Lung (tissue), 17 donors: ENCODE measurements at places on chromosomes 1 and 21.

DNA sequence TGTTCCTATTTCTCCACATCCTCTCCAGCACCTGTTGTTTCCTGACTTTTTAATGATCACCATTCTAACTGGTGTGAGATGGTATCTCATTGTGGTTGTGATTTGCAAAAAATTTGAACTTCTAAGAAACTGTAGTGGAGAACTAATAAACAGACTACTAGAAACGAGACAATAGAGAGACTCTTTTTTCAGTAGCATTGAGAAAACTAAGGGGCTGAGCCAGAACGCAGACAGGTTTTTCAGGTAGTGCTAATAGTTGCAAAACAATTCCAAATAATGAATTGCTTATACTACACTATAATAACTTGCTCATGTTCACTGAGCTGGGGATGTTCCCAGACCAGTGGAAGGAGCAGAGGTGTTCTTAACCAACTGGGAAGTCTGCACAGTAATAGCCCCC is 98.8 kb upstream of the DPH5 start:
- no peak overlapping the region for H3K4me3 ChIP-seq
- H3K36me3 ChIP-seq, result no peaks in the 10 kb centered on the region
- H3K4me1 ChIP-seq, result peaks cover 3% of the 10 kb centered on the region
- DNase-seq, result no peak
- H3K27ac ChIP-seq, result no peak overlapping the region

DNA sequence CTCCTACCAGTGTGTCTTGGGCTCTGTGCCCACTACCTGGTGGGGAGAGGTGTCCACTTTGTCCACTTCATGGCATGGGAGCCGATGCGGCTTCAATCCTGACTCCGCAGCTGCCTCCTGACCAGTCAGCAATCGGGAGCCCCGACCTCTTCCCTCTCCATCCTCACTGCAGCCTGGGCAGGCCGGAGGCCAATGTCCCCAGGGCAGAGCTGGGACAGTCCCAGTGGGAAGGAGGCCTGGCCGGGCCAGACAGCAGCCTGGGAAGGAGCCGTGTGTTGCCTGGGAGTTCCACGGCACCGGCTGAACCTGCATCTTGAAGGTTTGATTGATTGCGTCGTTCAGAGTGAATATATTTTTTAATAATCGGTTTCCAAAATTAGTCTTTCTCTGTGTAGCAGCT is 330.9 kb upstream of the VAMP3 start:
- H3K4me1 ChIP-seq, result no peaks in the 10 kb centered on the region
- H3K4me3 ChIP-seq, result no peak overlapping the region
- no peaks in the 10 kb centered on the region for H3K36me3 ChIP-seq

DNA sequence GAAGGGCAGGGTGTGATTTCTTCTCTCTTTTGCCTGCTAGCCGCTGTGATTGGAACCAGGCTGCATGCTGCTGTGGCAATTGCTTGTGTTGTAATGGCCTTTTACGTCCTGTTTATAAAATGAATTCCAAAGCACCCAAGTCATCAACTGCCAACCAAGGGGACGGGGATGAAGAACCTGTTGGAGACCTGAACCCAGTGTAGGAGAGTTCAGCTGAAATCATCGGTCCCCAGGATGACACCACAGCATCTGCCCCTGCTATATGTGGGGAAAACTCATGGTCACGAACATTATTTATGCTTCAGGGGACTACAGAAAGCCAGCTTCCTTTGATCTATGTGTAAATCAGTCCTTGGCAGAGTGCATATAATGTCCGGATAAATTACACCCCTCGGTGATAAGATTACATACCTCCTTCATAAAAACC is 3.8 kb downstream of the TMEM167B start:
- peak overlapping the region; percentile 72 for H3K27ac ChIP-seq
- peaks cover 11% of the 10 kb centered on the region for H3K4me1 ChIP-seq
- no peak for DNase-seq
- H3K4me3 ChIP-seq, result no peak overlapping the region
- H3K36me3 ChIP-seq, result peaks cover 4% of the 10 kb centered on the region

- no peaks in the 10 kb centered on the region for H3K4me1 ChIP-seq
- DNase-seq, result peak; percentile 13
- H3K4me3 ChIP-seq, result no peak overlapping the region
- H3K27ac ChIP-seq, result no peak overlapping the region
- no peaks in the 10 kb centered on the region for H3K36me3 ChIP-seq
These were observed 88.4 kb downstream of the DPYD start for GRCh38 chr1:97832481-97832880.

GRCh38 chr1:176801514-176802020 is 338.6 kb downstream of the PAPPA2 start:
- no peak overlapping the region for H3K4me3 ChIP-seq
- DNase-seq, result peak; percentile 76
- no peaks in the 10 kb centered on the region for H3K36me3 ChIP-seq
- peak overlapping the region; percentile 40 for H3K27ac ChIP-seq
- no peaks in the 10 kb centered on the region for H3K4me1 ChIP-seq

DNA sequence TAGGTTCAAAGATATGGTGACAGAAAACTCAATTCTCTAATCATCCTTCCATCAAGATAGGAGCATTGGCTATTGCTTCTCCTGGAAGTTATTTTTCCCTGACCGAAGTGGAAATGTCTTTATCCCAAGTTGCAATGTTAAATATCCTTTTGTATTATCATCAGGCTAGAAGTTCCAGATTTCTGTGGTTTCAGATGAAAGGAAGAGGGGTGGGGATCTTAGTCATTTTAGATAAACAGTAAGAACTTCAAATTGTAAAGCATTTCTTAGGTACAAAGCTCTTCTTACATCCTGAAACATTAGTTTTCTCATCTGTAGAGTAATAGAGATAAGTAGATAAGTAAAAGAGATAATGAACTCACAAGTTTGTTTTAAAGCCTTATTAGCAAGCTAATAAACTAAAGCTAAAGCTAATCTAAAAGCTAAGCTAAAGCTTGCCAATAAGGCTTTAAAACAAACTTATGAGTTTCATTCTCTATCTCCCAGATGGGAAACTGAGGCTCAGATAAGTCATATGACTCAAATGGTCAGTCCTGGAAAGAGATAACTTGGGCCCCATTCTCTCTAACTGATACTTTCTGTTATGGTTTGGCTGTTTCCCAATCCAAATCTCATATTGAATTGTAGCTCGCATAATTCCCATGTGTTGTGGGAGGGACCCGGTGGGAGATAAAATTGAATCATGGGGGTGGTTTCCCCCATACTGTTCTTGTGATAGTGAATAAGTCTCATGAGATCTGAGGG is 99.2 kb upstream of the KCNK2 start:
- no peaks in the 10 kb centered on the region for H3K27me3 ChIP-seq
- H3K4me1 ChIP-seq, result no peaks in the 10 kb centered on the region
- H3K27ac ChIP-seq, result no peak overlapping the region
- no peak for DNase-seq

DNA sequence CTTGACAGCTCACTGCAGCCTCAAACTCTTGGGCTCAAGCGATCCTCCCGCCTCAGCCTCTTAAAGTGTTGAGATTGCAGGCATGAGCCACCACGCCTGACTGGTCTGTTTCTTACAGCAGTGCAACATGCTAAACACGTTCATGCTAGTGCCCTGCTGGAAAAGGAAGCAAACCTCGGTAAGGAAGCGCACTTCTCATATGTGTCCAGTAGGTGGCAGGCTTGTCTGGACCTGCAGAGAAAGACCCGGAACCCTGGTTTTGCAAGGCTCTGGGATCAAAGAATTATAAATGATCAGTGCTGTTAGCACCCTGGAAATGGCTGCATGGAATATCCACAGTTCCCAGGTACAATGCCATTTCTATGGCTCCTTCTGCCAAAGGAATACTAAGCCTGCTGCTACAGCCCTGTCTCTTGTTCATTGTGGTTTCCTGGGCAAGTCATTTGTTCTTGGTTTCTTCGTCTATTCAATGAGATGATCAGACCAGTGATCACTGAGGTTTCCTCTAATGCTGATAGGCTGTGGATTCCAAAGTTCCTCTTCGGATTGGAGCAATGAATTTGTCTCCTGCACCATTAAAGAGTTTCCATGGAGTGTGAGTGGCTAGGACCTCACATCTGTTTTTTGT is 15.9 kb downstream of the RNU5D-1 start:
- no peaks in the 10 kb centered on the region for H3K4me1 ChIP-seq
- H3K4me3 ChIP-seq, result no peak overlapping the region
- H3K36me3 ChIP-seq, result no peaks in the 10 kb centered on the region

DNA sequence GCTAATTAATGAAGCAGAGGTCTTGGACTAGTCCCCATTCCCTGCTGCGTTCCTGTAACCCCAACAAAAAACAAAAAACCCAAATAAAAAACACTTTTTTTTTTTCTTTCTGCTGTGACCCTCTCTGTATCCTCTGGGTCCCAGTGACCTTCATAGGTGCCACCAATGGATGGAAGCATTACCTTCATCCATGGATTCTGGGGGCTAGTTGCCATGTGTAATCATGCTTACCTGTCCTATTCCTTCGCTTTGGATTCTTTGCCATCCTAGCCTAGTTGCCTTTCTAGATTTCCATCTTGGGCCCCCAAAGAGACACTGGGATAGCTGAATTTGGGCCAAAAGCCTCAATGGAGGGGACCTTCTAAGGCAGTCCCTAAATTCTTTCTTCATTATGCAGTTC is 1208.7 kb downstream of the BRINP3 start:
- H3K4me1 ChIP-seq, result no peaks in the 10 kb centered on the region
- peak; percentile 11 for DNase-seq
- H3K36me3 ChIP-seq, result no peaks in the 10 kb centered on the region
- H3K27ac ChIP-seq, result no peak overlapping the region

- H3K4me1 ChIP-seq, result peaks cover 31% of the 10 kb centered on the region
- peak; percentile 53 for DNase-seq
- H3K36me3 ChIP-seq, result no peaks in the 10 kb centered on the region
- no peaks in the 10 kb centered on the region for H3K27me3 ChIP-seq
These were observed 60.4 kb upstream of the ACOT11 start for GRCh38 chr1:54487571-54488050.

- H3K27me3 ChIP-seq, result no peaks in the 10 kb centered on the region
- no peak overlapping the region for H3K4me3 ChIP-seq
- H3K36me3 ChIP-seq, result no peaks in the 10 kb centered on the region
- H3K27ac ChIP-seq, result no peak overlapping the region
- H3K4me1 ChIP-seq, result no peaks in the 10 kb centered on the region
- no peak for DNase-seq
These were observed 124.4 kb downstream of the TOMM20 start for GRCh38 chr1:235004276-235004675.

GRCh38 chr1:147541672-147542568 is 619 bp downstream of the BCL9 start:
- H3K4me1 ChIP-seq, result peaks cover 20% of the 10 kb centered on the region
- DNase-seq, result peak; percentile 91
- H3K27ac ChIP-seq, result peak overlapping the region; percentile 92
- peak overlapping the region; percentile 60 for H3K4me3 ChIP-seq
- no peaks in the 10 kb centered on the region for H3K36me3 ChIP-seq

DNA sequence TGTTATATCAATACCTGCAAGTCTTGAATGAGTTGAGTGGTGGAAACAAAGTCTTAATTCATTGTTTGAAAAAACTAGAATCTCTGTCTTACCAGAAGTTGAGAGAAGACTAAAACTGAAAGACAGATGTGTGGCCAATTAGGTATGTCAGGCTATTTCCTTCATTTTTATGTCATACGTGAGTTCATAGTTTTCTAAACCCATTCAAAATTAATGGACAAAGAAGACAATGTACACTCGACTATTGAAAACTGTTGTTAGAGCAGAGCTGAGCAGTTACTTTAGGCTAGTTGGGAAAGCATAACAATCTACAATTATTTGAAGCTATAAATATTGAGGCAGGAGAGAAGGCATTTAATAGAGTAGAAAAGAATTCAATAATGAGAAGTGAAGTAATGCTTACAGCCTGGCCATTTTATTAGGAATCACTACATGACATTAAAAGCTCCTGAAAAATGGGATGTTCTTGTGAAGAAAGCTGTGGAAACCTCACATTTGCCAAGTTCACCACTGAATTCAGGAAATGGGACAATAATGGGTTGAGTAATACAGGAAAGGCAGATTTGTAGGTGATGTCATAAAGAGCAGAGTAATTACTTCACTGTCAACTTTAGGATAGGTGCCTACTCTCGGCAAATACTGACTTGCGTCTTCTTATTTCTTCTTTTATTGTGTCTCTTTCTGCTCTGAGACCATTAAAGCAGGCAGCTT is 204.4 kb downstream of the PLA2G4A start:
- no peaks in the 10 kb centered on the region for H3K27me3 ChIP-seq
- H3K36me3 ChIP-seq, result no peaks in the 10 kb centered on the region
- H3K27ac ChIP-seq, result no peak overlapping the region
- no peak overlapping the region for H3K4me3 ChIP-seq

GRCh38 chr1:212689196-212689725 is 10.4 kb downstream of the BATF3 start:
- peaks cover 3% of the 10 kb centered on the region for H3K27me3 ChIP-seq
- H3K4me3 ChIP-seq, result no peak overlapping the region
- H3K36me3 ChIP-seq, result peaks cover 4% of the 10 kb centered on the region

DNA sequence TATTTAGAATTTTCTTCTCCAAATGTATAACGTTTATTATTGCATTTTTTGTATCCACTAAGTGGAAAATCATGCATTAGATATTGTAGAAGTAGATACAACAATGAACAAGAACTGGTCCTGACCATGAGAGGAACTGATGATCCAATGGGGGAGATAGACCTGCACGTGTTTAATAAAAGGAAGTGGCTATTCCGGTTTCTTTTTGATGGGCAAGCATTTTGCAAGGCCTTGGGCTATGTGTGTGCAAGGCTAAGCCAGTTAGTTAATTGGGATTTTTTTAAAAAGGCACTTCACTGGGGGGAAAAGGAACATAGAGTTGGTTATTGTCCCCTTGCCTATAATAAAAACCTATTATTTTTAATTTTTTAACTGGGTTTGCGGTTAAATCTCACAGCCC is 961 bp upstream of the VCAM1 start:
- no peak for DNase-seq
- H3K4me3 ChIP-seq, result no peak overlapping the region
- H3K36me3 ChIP-seq, result peaks cover 3% of the 10 kb centered on the region
